ENCODE measurements at places on chromosomes 5 and 9. TPM values are rescaled to one million over a fixed set of nuclear protein-coding genes. Genes with fewer than 3 reads are reported as not detected.

TBCA gene
- 156 TPM for total RNA-seq

DNA sequence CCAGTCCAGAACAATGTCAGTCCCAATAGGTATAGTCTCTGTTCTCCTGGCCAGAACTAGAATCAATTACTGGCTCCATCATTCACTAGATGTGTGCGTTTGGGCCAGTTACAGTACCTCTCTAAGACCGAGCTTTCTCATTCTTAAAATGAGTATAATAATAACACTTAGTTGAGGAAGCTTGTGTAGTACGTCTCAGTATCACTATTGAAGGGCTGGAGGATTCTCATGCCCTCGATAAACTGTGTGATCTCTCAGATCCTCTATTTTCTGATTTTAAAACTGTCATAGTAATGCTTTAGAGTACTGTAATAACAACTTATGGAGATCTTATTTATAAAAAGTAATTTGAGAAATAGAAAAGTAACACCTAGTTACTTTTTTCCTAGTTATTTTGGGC is 50.7 kb downstream of the CDKN2A start:
- no peak overlapping the region for H3K27ac ChIP-seq
- peaks cover 4% of the 10 kb centered on the region for H3K27me3 ChIP-seq
- H3K36me3 ChIP-seq, result peaks cover 4% of the 10 kb centered on the region
- DNase-seq, result no peak

DNA sequence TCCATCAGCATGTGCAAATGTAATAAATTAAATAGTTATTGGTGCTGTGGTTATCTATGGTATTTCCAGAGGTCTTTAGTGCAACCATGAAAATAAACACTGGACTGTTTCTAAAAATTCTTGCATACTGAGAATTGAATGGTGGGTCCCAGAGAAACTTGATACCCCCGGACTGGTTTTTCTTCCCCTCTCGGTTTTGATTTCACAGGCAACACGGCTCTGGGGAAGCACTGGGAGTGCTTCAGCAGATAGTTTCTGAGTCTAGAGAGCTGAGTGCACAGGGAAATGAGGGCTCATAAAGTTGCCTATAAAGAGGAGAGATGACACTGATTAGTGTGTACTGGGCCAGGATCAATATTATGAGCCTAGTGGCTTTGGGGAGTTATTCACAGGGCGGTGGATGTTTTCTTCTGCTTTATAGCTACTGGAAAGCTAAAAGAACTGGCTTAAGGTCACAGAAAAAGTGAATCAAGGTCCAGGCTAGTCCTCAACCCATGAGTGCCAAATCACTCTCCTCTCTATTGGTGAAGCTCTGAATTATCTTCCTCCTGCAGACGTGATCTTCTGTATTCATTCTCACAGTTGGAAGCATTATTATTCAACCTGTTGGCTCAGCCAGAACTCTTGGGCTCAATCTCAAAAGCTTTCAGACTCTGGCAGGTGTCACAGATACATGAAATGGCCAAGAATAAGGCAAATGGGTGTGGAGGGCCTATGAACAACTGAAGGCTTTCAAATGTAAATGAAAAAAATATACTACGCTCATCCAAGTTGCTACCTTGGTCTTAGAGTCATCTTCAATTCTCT is 170.2 kb upstream of the HMHB1 start:
- no peaks in the 10 kb centered on the region for H3K27me3 ChIP-seq
- peaks cover 36% of the 10 kb centered on the region for H3K4me1 ChIP-seq
- no peak overlapping the region for H3K4me3 ChIP-seq
- no peak overlapping the region for H3K27ac ChIP-seq
- no peaks in the 10 kb centered on the region for H3K36me3 ChIP-seq
- no peak for DNase-seq

VLDLR gene
- total RNA-seq, result 97.7 TPM

DNA sequence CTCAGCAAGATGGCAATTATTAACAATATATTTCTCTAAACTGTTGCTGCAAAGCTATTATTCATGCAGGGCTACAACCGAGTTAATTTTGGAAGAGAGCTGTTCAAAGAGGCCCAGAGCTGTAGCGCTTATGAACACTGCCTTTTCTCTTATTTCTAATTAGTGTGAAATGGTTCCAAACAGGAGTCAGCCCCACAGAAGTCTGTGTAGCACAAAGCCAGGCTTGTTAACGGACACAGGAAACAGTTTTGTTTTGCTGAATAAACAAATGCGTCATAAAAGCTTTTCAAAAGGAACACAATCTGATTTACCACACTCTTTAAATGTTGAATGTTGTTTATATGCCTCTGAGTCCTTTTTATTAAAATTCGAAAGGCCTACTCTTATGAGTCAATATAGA is 396.5 kb downstream of the ANXA1 start:
- no peak overlapping the region for H3K4me3 ChIP-seq
- no peaks in the 10 kb centered on the region for H3K36me3 ChIP-seq
- H3K4me1 ChIP-seq, result no peaks in the 10 kb centered on the region

- no peak overlapping the region for H3K27ac ChIP-seq
- H3K27me3 ChIP-seq, result no peaks in the 10 kb centered on the region
- peaks cover 52% of the 10 kb centered on the region for H3K4me1 ChIP-seq
- no peaks in the 10 kb centered on the region for H3K36me3 ChIP-seq
- no peak overlapping the region for H3K4me3 ChIP-seq
Measured at GRCh38 chr9:77844415-77844814, 187.2 kb downstream of the GNAQ start.

Measured in chondrocyte (in vitro differentiated cells).